ENCODE measurements at places on chromosomes 16 and 17.

DNA sequence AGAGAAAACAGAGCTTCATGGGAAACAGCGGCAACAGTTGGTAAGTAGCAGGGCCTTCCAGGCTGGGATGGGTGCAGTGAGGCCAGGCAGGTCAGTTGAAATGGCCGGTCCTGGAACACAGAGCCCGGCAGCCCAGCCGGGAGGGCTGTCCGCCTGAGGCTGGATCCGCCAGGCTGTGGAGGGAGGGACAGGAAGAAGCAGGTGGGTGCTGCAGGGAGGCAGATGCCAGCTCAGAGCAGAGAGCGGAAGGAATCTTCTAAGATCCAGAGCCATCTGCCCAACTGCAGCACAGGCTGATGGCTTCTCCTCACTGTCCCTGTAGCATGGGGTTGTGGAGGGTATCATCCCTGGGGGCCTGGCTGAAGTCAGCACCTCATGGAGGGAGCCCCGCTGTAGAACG is 599 bp downstream of the RNF112 start:
- DNase-seq: no peak

DNA sequence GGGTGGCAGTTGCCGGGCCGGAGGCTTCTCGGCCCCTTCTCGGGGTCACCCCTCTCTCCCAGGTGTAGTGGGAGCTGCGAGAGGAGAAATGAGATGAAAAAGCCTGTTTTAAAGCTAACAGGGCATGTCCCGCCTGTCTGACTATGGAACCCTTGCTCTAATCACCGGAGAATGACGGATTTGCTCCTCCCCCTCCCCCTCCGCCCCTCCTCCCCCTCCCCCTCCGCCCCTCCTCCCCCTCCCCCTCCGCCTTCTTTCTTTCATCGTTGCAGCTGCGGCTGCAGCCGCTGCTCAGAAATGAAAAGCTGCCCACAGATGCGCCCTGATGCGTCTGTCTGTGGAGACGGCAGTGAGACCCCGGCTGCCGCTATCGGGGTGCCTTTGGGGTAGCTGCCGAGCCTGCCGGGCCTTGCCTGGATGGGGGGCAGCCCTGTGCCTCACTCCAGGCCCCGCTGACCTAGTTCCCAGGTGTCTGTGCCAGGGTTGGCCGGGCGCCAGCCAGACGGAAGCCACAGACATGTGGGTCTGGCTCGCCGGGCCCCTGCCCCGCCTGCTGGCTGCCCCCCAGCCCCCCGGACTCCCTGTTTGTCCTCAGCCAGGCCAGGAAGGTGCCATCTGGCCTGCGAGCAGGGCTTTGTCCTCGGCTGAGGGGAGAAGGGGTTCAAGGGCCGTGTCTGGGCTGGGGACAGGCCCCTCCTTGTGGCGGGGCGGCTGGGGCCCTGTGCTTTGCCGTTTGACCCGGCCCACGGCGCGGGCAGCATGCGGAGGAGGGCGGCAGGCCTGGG is 37.7 kb downstream of the GINS2 start:
- no peak for DNase-seq

DNA sequence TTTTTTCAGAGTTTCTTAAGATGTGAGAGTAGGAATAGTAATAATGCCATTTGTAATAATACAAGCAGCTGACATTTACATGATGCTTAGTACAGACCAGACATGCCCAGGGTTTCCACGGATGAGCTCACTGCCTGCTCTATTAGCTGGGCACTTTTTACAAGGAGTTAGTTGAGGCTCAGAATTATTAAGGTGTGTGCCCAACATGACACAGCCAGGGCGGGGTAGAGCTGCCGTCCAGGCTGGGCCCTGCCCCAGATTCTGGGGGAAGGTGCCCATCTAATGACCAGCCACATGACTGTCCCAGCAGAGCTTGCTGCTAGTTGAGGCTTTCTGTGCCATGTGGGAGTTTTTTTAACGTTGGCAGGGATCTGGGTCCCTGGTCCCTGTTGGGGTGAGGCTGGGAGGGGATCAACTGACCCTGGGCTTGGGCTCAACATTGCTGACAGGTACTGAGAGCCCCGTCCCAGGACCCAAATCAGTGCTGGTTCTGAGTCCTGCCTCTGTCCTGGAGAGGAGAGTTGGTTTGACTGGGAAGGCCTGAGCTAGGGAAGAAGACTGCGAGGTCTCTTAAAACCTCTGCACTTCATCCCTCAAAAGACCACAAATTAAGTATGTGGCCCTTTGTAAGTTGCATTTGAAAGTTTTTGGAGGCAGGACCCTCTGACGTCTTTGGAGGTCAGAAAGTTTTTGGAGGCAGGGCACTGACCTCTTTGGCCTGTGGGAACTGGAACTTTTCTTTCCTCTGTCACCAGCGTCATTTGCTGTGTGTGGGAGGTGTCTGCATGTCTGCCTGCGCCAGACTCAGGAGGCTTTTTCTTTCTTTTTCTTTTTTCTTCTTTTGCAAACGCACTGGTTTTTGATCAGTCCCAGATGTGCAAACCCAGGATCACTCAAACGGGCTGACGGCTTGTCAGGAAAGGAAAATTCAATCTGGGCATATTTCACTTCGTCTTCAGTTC is 2.2 kb downstream of the CRISPLD2 start:
- no peak for DNase-seq

DNA sequence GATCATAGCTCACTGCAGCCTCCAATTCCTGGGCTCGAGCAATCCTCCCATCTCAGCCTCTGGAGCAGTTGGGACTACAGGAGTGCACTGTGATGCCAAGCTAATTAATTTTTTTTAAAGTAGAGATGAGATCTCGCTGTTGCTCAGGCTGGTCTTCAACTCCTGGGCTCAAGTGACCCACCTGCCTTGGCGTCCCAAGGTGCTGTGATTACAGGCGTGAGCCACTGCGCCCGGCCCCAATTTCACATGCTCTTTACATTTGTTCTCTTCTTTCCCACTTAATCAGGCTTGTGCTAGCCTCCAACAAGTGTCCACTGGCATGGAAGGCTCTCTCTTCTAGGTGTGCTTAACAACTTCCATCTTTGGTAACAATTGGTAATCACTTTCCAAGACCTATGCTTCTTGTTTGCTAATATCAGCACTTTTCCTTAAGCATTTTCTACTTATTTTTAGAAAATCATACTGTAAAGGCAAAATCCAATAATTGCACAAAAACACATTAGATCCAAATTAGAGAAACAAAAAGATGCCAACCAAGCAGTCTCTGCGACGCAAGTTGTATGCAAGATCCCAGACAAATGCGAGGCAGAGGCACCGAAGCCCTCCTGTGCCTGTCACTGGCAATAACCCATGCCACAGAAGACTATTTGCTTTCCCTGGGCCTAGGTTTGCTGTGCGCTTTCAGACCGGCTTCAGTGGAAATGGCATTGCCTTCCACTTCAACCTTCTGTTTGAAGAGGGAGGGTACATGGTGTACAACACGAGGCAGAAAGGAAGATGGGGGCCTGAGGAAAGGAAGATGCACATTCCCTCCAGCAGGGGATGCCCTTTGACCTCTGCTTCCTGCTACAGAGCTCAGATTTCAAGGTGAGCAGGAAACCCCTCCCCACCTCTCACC is 52.6 kb downstream of the NOS2 start:
- no peak for DNase-seq

DNA sequence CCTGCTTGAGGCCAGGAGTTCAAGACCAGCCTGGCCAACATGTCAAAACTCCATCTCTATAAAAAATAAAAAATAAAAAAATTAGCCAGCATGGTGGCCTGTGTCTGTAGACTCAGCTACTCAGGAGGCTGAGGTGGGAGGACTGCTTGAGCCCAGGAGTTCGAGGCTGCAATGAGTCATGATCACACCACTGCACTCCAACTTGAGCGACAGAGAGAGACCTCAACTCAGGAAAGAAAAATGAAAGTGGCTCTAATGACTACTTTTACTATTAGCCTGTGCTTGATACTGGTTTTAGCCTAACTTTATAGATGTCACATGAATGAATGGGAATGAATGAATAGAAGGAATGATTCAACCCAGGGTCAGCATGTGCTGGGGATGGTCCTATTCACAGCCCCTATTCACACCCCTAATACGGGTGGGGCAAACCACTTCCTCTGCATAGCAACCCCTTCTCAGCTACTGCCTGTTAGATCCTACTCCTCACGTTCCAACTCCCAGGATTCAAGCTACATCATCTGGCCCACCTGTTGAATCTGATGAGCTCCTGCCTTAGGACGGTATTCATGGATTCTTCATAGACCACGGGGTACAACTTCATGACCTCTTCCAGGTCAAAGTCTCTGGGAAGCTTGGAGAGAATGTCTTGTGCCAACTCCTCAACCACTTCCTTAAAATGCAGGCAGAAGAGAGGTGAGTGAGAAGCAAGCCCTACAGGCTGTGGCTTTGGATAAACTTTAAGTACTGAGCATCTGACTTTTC is 40.5 kb downstream of the LYRM1 start:
- DNase-seq: no peak

GRCh38 chr16:66612422-66612821 is 7.9 kb downstream of the CMTM3 start:
- DNase-seq: no peak

- DNase-seq: peak; percentile 16
These were observed 11.8 kb downstream of the ENDOV start for GRCh38 chr17:80426671-80427326.

- no peak for DNase-seq
These were observed 3.5 kb downstream of the PDILT start for GRCh38 chr16:20401066-20401465.

DNA sequence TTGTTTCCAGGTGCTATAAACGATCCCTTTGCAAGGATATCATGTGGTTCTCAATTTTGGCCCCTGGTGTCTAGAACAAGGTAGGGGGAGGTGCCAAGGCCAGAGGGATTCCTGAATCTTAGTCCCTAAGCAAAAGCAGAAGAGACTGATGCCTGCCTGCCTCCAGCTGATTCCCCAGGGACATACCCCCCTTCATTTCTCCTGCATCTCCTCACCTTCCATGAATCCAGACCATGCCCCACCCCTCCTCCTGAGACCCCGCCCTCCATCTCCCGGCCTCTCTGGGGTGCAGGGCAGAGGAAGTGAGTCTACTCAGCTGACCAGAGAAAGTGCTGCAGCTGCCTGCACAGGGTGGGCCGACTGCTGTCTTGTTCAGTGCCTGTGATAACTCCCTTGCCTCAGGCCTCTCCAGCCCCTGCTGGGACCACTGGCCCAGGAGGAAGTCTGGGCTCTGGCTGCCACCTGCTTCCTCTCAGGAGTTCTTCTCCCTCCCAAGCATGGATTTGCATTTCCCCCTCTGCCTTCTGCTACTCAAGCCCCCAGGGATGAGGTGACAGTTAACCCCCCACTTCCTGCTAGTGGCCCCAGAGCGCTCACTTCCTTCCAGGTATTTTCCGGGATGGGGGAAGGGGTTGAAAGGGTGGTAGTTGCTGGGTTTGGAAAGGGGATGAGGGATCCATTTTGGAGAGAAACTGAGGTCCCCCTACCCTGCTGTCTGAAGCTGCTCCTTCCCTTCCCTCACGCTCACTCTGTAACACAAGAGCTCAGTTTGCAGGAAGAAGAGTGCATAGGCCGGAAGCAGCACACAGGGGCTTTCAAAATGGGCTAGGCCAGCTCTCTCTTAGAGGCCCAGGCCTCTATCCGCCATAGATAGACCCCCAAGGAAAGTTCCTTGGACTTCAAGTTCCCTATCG is 10.5 kb upstream of the TSPOAP1 start:
- peak; percentile 59 for DNase-seq

GRCh38 chr17:40064971-40065768 is 2.4 kb downstream of the THRA start:
- no peak for DNase-seq

GRCh38 chr17:78766743-78767294 is 15.3 kb downstream of the CYTH1 start:
- DNase-seq: no peak

- DNase-seq: no peak
These were observed 194.6 kb upstream of the DYNLRB2 start for GRCh38 chr16:80346111-80346632.

GRCh38 chr17:73592079-73592415 is 52.2 kb downstream of the SDK2 start:
- DNase-seq: no peak

DNA sequence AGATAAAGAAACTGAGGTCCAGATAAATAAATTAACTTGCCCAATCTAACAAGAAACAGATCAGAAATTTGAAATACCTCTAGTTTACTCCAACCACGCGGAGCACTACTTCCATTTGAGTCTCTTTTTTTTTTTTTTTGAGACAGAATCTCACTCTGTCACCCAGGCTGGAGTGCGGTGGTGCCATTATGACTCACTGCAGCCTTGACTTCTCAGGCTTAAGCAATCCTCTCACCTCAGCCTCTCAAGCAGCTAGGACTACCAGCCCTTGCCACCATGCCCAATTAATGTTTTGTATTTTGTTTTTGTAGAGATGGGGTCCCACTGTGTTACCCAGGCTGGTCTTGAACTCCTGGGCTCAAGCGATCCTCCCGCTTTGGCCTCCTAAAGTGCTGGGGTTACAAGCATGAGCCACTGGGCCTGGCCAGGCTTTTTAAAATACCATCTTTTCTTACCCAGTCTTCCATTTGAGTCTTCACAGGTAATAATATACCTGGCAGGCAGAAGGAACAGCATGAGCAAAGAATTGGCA is 3.3 kb upstream of the NACA2 start:
- no peak for DNase-seq

DNA sequence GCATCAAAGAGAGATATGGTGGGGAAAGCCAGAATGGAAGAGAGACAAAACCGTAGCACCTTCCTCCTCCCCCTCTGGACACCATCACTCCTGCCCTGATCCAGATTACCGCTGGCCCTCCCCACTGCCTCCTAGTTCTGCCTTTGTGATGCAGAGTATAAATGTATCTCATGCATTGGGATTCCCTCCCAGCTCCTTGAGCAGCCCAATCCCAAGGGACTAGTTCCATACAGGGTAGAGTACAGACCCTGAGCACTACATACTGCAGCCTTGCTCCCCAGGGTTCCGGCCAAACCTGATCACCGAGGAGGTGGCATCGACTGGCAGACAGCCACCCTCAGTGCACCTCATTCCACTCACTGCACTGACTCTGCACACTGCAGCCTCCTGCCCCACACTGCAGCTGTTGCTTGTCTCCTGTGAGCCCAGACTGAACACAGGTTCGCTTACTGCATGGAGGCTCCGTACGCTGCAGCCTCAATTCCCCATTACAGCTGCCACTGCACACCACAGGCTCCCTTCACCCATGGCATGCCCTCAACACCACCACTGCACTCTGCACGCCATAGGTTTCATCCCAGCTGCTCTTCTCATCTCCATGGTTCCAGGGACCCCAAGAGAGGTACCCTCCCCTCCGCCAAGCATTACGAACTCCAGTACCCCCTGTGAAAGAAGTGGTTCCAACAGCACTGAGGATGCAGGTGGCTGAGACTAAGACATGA is 1.7 kb upstream of the THRA start:
- no peak for DNase-seq
